ENCODE measurements at places on chromosomes 7 and 10.

DNA sequence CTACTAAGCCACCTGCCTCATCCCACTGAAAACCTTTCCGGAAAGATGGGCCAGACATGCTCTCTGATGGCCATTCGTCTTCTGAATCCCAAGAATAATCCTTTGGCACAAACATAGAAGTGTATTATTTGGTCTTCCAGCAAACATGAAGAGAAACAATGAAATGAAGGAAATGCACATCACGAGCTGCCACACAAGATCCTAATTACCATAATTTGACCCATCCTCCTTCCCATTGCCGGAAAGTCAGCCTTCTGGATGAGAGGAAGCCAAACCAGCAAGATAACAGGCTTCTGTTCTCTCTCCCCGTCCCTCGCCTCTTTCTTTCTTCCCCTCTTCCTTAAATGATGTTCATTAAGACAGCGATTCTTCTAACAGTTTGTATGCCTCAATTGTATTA lies 218.9 kb upstream of the KMT2E start:
- DNase-seq = no peak

- no peak for DNase-seq
Measured at GRCh38 chr7:148234715-148235114, 355.9 kb upstream of the C7orf33 start.

DNA sequence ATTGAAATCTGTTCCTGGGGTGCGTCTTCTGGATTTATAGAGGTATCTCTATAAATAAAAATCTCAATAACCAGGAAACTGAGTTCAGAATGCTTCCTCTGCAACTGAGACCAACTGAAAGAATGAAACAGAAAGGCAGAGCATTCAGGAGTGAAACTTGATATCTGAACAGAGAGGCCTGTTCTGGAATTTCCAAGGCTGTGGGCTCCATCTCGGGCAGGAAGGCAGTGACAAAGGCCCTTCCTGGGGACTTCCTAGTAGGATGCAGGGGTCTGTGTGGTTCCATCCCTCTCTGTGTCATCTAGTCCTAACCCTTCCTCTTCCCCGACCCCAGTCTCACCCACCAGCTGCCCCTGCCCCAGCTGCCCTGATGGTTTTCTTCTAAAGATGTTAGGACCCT lies 52.0 kb downstream of the JCAD start:
- no peak for DNase-seq

GRCh38 chr10:53025172-53025711 lies 252.7 kb upstream of the MBL2 start:
- no peak for DNase-seq

DNA sequence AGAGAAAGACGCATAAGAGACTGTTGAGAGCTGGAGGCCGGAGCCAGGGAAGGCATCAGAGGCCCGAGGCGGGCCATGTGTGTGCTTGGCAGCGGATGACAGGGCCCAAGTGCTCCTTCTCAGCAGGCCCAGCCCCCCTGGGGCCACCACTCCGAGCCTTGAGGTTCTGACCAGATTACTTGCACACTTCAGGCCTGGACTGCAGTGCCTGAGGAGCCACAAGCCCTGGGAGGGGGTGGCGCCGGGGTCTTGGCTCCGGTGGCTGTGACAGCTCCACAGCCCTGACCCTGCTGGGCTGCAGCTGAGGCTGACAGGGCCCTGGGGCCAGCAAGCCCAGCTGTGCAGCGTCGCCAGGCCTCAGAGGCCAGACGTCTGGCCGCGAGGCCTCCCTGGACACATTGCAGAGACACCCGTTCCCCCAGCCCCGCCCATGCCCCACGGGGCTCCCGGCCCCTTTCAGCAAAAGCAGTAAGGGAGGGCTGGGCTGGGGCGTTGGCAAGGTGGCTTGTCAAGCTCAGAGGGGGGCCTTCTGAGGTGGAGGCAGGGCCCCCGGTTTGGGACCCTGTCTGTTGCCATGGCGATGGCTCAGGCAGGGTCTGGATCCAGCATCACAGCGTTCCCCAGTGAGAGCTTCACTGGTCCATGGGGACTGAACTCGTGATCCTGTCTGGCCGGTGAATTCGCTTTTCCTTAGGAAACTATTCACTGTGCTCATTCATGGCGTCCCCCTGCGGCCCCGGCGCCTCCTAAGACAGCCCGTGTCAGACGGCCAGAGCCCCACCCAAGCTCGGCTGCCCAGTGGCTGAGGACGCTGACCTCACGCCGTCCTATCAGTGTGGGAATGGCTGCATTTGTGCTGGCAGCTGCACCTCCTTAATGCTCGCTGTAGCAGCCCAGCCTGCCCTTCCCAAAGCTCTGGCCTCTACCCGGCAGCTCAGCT lies 5.7 kb downstream of the ELN start:
- no peak for DNase-seq

DNA sequence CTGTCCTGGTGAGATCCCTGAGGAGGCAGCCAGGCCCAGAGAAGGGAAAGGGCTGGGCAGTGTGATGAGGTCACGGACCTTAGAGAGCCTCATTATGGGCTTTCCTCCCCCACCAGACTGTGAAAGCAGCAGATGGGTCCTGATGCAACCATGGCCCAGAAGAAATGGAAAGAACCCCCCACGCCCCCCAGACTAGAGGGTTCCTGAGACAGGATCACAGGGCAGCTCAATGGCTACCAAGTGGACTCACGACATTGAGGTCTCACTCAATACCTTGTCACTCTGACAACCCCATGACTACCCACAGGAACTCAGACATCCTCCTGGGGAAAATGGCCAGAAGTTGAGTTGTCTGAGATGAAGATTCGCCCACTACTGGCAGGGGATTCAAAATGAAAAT lies 36.7 kb downstream of the FAM241B start:
- no peak for DNase-seq

DNA sequence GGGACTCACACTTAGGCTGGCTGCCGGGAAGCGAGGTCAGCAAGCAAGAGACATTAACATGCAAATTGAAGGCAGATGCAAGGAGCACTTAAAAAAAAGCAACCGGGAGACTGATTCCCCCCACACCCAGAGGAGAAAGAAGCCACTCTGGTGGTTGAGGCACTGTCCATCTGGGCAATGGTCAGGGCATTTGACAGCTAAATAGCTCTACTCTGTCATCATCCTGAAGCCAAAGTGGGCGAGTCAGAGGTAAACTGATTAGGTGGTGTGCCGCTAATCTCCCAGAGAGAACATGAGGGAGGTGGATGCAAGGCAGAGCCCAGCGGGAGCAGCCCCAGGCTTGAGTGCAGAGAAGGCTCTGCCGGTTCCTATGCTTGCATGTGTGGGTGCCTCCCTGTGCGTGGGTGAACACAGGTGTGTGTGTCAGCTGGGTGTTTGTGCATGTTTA lies 100.6 kb downstream of the PLXNA4 start:
- no peak for DNase-seq

DNA sequence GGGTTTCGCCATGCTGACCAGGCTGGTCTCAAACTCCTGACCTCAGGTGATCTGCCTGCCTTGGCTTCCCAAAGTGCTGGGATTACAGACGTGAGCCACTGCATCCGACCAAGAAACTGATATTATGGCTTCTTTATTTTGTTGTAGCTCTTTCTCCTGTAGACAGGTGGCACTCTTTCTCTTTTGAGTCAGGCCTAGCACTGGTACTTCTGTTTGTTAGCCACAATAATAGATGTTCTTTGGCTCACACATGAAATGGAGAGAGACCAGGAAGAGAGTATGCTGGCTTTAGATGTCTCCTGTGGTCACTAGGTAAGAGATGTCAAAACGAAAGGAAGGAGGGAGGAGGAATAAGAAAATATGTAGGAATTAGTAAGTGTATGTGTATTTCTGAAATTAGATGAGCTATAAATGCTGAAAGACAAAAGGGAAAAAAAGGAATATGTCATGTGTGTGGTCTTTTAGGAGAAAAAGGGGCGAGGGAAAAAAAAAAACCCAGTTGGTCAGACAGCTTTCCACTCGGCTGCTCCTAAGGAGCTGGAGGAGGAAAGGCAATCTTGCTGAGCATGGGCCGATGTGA lies 78.7 kb downstream of the CLEC2L start:
- DNase-seq = no peak

- DNase-seq = no peak
Measured at GRCh38 chr7:105304040-105304895, 84.5 kb downstream of the SRPK2 start.

DNA sequence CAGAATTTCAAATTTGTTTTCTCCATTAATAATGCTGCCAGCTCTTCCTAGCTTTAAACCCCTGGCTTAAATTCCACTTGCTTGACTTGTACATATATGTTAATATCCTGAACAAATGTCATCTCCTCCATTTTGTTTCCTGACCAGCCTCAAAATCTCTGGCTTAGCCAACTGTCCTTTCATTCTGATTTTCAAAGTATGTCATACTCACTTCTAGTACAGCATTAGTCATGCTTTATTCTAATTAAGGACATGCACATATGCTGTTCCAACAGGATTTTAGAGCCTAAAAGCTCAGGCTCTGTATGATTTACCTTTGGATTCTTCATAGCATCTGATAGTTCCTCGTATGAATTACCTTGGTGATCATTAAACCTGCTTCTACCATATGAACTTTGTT lies 158.3 kb downstream of the ZNF438 start:
- DNase-seq = no peak

- DNase-seq = no peak
Measured at GRCh38 chr7:2159176-2159520, 73.6 kb downstream of the MAD1L1 start.

- DNase-seq = no peak
Measured at GRCh38 chr10:132423966-132424861, 27.2 kb downstream of the PWWP2B start.

DNA sequence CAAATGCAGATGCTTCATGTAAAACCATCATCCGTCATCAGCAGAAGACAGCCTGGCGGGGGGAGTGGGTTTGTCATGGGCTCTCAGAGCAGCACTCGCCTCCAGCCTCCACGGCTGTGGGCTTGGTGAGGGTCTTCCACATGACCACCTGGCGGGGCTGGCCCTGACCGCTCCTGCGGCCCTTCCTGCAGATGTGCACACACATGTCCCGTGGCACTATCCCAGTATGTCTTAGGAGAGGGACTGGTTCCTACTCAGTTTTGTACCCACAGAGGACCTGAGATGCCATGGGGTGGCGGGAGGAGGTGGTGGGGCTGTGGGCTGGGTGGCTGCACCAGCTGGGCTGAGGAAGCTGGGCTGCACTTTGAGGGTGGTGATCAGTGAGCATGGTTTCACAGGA lies 4.7 kb downstream of the IDI2 start:
- no peak for DNase-seq

- DNase-seq = no peak
Measured at GRCh38 chr10:78899098-78899754, 169.5 kb upstream of the ZMIZ1 start.

DNA sequence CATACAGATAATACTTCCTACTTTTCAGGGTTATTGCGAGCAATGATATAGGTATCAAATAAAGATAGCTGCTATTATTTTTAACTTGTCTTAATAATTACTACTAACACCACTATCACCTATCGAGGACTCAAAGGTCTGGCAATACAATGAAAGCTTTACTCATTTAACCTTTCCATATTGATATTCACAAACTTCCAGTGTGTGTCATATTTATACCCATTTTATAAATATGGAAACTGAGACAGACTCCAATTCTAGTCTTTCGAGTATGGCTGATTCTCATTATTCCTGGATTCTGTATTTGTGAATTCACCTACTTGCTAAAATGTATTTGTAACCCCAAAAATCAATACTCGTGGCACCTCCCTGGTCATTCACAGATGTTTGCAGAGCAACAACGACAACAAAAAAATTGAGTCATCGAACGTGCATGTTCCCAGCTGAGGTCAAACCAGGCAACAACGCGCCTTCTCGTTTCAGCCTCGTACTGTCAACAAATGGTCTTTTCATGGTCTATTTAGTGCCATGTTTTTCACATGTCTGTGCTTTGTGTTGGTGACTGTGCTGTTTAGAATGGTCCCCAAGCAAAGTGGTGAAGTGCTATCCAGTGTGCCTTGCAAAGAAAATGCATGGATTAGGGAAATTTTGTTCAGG lies 51.7 kb downstream of the SMURF1 start:
- no peak for DNase-seq

DNA sequence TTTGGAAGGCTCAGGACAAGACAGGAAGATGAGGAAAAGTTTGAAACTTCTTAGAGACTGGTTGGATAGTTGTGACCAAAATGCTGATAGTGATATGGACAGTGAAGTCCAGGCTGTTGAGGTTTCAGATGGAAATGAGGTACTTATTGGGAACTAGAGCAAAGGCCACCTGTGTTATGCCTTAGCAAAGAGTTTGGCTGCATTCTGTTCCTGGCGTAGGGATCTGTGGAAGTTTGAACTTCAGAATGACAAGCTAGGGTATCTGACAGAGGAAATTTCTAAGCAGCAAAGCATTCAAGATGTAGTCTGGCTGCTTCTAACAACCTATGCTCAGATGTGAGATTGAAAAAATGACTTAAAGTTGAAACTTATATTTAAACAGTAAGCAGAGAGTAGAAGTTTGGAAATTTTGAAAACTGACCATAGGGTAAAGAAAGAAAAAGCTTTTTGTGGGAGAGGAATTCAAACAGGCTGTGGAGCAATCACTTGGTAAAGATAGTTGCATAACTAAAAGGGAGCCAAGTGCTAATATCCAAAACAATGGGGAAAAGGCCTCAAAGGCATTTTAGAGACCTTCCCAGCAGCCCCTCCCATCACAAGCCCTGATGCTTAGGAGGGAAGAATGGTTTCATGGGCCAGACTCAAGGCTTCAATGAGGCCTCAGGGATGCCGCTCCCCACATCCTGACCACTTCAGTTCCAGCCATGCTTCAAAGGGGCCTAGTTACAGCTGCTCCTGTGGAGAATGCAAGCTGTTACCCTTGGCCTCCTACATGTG lies 415.1 kb downstream of the INHBA start:
- DNase-seq = no peak

DNA sequence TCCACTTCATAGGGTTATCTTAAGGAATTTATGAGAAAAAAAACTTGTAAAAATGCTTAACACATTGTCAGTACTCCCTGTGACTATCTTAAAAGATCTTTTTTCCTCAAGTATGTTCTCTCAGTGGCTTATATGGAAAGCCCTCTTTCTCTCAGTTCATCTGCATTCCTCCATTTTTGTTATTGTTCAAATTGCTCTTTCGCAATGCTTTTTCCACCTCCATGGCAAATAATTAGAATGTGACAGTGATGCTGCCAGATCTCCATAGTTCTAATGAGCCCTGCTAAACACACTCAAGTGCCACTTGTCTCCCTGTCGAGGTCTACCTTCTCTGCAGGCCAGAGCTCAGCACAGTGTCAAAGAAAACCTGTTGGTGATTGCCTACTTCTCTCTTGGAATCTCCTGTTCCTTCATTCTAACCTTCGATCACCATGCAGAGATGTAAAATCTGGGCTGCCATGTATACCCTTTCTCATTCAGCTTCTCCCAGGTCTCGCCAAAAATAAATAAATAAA lies 37.2 kb upstream of the ABCB5 start:
- DNase-seq = no peak

GRCh38 chr10:86936661-86937501 lies 20.5 kb downstream of the MMRN2 start:
- no peak for DNase-seq

Data from activated T-cell treated with anti-CD3 and anti-CD28 coated beads for 4 hours (primary cell).